Effector memory CD8-positive, alpha-beta T cell (primary cell): ENCODE measurements at places on chromosomes 11 and 22.

- H3K36me3 ChIP-seq, result no peaks in the 10 kb centered on the region
- no peak overlapping the region for H3K27ac ChIP-seq
- no peak overlapping the region for H3K4me3 ChIP-seq
Measured at GRCh38 chr11:7909585-7910285, 21.3 kb downstream of the OR10A6 start.

GRCh38 chr11:76617553-76618265 is 52.8 kb downstream of the LRRC32 start:
- H3K4me1 ChIP-seq, result no peaks in the 10 kb centered on the region
- DNase-seq, result no peak
- H3K27me3 ChIP-seq, result peaks cover 7% of the 10 kb centered on the region
- H3K36me3 ChIP-seq, result no peaks in the 10 kb centered on the region

DNA sequence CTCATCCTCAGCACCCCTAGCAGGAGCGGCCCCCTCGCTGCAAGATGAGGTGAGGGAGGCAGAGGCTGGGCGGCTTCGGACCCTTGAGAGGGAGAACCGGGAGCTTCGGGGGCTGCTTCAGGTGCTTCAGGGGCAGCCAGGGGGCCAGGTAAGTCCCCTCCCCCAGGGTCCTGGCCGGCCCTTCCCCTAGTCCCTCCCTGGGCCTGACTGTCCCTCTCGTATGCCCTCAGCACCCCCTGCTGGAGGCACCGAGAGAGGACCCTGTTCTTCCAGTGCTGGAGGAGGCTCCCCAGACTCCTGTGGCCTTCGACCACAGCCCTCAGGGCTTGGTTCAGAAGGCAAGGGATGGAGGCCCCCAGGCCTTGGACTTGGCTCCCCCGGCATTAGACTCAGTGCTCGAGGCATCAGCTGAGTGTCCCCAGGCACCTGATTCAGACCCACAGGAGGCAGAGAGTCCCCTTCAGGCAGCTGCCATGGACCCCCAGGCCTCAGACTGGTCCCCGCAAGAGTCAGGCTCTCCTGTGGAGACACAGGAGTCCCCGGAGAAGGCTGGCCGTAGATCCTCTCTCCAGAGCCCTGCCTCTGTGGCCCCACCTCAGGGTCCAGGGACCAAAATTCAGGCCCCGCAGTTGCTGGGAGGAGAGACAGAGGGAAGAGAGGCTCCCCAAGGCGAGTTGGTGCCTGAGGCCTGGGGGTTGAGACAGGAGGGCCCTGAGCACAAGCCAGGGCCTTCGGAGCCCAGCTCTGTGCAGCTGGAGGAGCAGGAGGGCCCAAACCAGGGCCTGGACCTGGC is 4.0 kb downstream of the CCDC88B start:
- H3K36me3 ChIP-seq, result peaks cover 43% of the 10 kb centered on the region
- H3K4me3 ChIP-seq, result no peak overlapping the region
- DNase-seq, result no peak
- H3K27me3 ChIP-seq, result no peaks in the 10 kb centered on the region
- peak overlapping the region; percentile 38 for H3K27ac ChIP-seq

- no peaks in the 10 kb centered on the region for H3K36me3 ChIP-seq
- H3K4me3 ChIP-seq, result no peak overlapping the region
- H3K27ac ChIP-seq, result no peak overlapping the region
- H3K27me3 ChIP-seq, result no peaks in the 10 kb centered on the region
Measured at GRCh38 chr11:133181066-133181465, 351.2 kb downstream of the OPCML start.

DNA sequence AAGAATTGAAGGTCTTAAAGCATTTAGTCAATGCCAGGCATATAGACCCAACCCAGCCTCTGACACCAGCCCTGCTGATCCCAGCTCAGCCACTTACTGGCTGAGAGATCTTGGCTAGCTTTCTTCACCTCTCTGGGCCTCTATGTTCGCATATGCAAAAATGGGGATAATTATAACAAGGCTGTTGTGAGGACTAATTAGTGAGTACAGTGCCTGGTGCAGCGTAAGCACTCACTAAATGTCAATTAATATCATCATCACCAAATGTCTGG is 10.5 kb downstream of the CHST1 start:
- peaks cover 16% of the 10 kb centered on the region for H3K27me3 ChIP-seq
- H3K4me1 ChIP-seq, result peaks cover 4% of the 10 kb centered on the region
- no peak overlapping the region for H3K27ac ChIP-seq
- DNase-seq, result no peak
- no peaks in the 10 kb centered on the region for H3K36me3 ChIP-seq

DNA sequence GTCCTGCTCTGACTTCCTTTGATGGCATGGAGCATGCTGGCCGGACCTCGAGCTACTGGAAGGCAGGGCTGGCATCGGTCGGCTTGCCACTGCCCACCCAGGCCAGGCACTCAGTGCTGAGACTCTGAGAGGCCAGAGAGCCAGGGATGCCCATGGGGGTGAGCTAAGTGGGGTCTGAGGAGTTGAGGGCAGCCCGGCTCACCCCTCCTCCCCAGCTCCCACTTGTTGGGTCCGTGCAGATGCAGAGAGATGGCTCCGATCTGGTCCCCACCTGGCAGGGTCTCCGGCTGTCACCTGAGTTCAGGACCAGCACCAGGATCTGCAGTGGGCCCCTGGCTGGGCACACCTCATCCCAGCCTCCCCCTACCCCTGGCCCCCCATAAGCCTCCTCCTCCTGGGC is 13.3 kb downstream of the LSP1 start:
- peaks cover 47% of the 10 kb centered on the region for H3K4me1 ChIP-seq
- H3K27ac ChIP-seq, result peak overlapping the region; percentile 89
- H3K27me3 ChIP-seq, result no peaks in the 10 kb centered on the region
- H3K4me3 ChIP-seq, result peak overlapping the region; percentile 6
- no peak for DNase-seq
- peaks cover 51% of the 10 kb centered on the region for H3K36me3 ChIP-seq

DNA sequence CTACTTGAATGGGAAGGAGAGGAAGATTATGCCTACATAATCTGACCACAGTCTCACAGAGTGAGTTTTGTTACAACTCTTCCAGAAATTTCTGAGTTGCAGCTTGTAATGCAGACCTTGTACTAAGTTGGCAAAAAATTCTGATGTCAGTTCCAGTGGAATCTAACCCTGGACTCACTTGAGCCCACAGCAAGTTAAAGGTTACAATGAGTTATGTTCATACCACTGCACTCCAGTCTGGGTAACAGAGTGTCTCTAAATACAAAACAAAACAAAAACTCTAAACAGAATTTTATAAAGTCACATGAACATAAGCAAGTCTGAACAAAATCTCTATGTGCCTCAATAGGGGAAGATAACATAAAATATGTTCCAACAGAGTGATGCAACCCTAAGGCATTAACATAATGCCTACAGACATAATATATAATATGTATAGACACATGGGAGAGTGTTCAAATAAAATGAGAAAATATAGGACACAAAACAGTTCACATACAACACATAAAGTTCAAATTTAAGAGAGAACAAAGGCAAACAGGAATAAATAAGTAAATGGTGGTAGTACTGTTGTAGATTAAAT is 1.1 kb downstream of the GLYAT start:
- H3K36me3 ChIP-seq, result peaks cover 2% of the 10 kb centered on the region
- no peak overlapping the region for H3K27ac ChIP-seq
- no peak overlapping the region for H3K4me3 ChIP-seq
- DNase-seq, result no peak

- peaks cover 41% of the 10 kb centered on the region for H3K4me1 ChIP-seq
- H3K27me3 ChIP-seq, result no peaks in the 10 kb centered on the region
Measured at GRCh38 chr11:72525466-72525865, 91.1 kb upstream of the CLPB start.

- H3K36me3 ChIP-seq, result peaks cover 19% of the 10 kb centered on the region
- H3K4me3 ChIP-seq, result no peak overlapping the region
- DNase-seq, result no peak
- H3K4me1 ChIP-seq, result peaks cover 6% of the 10 kb centered on the region
Measured at GRCh38 chr11:44624761-44625221, 59.3 kb downstream of the CD82 start.
